H7 (cell line): ENCODE measurements at places on chromosomes 1 and 21. TPM values are rescaled to one million over a fixed set of nuclear protein-coding genes. Genes with fewer than 3 reads are reported as not detected.

- no peak for DNase-seq
These were observed 13.1 kb downstream of the UBIAD1 start for GRCh38 chr1:11285883-11286734.

- DNase-seq, result peak; percentile 18
These were observed 391.0 kb downstream of the OMA1 start for GRCh38 chr1:58155418-58156123.

Gene MX2
- total RNA-seq, result 0.45 and 2.1 TPM in 2 replicates

Gene REN
- not detected in 2 replicates for total RNA-seq

Gene CC2D1B
- total RNA-seq, result 20.5 and 28.5 TPM in 2 replicates

DNA sequence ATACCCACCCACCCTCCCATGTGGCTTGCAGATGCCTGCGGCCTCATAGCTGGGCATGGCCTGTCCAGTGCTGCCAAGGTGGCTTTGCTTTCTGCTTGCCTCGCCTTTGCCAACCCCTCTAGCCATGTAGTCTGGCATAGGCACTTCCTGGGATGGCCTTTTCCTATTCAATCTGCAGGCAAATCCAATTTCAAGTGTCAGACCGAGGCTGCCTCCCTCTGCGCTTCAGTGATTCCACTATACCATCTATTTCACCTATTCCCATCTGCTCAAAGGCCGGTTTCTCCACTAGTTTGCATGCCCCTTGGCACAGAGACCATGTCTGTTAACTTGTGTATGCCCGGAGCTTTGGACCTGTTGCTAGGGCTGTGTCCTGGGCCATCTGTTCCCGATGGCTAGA is 3.8 kb upstream of the ZBTB21 start:
- no peak for DNase-seq

Gene MYCL
- 49.0 and 52.5 TPM in 2 replicates for total RNA-seq

Gene CCDC30
- total RNA-seq, result 0.87 and 1.4 TPM in 2 replicates

DNA sequence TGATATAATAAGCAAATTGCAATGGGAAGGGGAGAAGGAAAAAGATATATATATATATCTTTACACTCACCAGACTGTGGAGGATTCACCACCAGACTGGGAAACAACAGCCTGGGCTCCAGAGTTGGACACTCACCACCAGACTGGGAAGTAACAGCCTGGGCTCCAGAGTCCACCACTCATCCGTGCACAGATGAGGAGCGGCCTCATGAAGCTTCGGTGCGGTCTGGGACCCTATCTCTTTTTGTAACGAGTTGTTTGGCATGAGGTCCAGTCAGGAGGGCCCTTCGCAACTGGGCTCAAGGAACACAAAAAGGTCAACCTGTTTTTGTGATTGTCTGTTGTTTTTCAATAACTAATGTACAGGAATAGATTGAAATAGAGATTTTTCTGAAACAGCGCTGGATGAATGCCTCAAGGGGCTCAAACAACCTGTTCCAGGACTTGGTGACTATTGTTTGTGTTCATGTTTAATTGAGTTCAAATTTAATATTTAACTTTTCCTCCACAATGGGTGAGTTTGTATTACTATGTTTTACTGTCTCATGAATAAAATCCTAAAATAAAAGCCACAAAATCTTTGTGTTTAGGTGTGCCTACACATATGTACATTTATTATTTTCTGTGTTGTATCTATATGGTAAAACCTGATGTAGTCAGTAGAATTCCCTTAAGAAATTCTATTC is 40.1 kb downstream of the S100A10 start:
- no peak for DNase-seq

DNA sequence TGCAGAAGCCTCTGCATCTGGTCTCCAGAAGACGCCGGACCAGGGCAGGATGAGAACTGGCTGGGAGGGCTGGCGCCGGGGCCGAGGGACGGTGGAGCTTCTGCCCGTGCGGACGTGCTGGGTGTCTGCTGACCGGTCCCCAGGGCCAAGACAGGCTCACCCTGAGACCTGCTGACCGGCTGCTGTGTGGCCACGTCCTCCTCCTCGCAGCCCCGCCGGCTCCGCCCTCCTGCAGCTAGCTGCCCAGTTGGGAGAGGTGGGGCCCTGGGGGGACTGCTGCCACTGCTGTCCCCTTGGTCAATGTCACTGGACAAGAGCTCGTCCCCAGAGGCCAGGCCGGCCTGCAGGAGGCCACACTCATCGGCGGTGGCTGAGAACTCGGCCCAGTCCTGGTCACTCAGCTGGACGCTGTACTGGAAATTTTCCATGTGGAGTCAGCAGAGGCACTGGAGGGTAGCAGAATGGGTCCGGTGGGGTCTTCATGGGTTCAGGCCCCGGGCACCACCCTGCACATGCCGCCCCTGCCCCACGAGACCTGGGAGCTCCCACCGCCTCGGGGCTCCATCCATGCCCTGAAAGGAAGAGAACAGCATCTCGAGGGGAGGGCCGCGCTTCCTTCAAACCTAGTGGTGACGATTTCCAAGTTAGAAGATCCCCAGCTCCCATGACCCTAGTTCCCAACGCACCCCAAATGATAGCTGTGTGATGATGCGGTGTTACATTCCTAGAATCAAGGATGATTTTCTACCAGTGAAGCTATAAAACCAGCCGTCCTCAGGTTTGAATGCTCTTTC is 1.1 kb downstream of the PERM1 start:
- no peak for DNase-seq

- no peak for DNase-seq
These were observed 68.9 kb upstream of the COL11A1 start for GRCh38 chr1:103177108-103177775.

Gene ERG
- total RNA-seq, result 0.37 and 1.5 TPM in 2 replicates

GRCh38 chr1:57067863-57068262 is 102.0 kb upstream of the C8B start:
- no peak for DNase-seq

- no peak for DNase-seq
These were observed 372.1 kb downstream of the PTPRC start for GRCh38 chr1:199010933-199011332.

DNA sequence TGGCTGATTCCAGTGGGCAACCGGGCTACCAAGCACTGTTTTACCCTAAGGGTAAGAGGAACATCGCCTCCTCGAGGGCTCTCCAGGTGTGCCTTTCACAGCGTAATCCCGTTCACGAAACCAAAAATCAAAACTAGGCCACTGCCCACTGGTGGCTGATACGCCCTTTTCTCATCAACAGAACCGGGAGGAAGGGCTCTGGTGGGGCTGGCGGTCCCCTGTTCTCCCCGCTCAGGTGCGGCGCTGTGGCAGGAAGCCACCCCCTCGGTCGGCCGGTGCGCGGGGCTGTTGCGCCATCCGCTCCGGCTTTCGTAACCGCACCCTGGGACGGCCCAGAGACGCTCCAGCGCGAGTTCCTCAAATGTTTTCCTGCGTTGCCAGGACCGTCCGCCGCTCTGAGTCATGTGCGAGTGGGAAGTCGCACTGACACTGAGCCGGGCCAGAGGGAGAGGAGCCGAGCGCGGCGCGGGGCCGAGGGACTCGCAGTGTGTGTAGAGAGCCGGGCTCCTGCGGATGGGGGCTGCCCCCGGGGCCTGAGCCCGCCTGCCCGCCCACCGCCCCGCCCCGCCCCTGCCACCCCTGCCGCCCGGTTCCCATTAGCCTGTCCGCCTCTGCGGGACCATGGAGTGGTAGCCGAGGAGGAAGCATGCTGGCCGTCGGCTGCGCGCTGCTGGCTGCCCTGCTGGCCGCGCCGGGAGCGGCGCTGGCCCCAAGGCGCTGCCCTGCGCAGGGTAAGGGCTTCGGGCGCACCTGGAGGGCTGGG is at the start of gene IL6R:
Gene IL6R, plus strand, starts transcription at position 360 of the 763 bp plus-strand sequence. Its CDS starts 287 bp downstream, at position 647.
- DNase-seq, result peak; percentile 91

GRCh38 chr1:209721323-209721722 is 16.7 kb downstream of the HSD11B1 start:
- DNase-seq, result no peak
